IPS DF 19.7 (cell line): ENCODE measurements at places on chromosomes 4 and X.
A peak's percentile ranks its signal among the peaks of the same experiment; 100 is the strongest.

DNA sequence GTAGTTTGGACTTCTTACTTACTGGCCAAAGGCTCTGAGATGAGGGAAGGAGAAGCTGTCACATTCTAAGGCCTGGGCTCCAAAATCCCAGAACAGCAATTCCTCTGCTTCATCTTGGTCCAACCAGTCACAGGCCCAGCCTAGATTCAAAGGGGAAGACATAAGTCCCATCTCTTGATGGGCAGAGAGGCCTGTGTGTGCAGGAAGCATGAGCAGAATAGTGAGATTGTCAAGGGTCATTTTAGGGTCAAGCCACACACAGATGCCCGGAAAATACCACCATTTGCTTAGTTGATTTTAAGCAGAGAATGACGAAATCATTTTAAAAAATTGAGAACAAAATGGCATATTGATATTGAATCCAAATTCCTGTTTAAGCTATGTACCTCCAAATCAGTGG, 580.9 kb upstream of the ZFP42 start:
- DNase-seq = no peak

GRCh38 chrX:150202641-150203247, 160.4 kb upstream of the MAMLD1 start:
- DNase-seq = no peak

DNA sequence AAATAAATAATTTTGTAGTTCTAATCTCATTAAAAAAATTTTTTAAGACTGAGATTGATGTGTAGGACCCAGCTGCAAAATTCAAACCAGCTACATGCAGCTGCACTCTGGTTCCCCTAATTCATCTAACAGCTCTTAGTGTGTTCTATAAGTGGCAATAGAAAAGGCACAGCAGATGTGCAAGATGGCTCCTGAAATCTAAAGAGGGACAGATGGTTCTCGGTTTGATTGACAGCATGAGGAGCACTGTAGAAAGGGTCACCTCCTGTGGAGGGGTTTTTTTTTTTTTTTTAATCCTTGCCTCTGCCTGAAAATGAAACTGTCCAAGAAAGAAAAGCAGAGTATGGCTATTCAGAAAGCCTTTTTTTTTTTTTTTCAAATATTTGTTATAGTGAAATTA, 16.9 kb upstream of the OCIAD1 start:
- DNase-seq = no peak

GRCh38 chr4:1018147-1019020, 7.0 kb downstream of the FGFRL1 start:
- no peak for DNase-seq

DNA sequence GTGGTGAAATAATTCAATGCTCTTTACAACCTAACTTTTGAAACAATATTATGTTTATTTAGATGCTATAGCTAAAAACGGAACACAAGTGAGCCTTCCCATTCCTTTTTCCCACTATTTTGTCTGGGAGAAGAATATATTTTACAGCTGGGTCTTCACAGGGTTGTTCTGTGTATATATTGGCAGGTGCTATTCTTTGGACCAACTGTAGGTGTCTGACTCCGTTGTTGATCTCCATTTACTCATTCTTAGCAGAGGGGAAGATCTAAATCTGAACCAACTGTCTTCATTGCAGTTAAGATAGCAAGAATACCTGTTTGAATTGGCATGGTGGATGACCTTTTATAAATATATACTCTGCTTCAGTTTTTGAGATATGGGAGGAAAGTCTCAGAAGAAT, 257.4 kb downstream of the CFAP299 start:
- DNase-seq = no peak

- DNase-seq = no peak
Measured at GRCh38 chr4:95833711-95834194, 6.1 kb upstream of the PDHA2 start.

DNA sequence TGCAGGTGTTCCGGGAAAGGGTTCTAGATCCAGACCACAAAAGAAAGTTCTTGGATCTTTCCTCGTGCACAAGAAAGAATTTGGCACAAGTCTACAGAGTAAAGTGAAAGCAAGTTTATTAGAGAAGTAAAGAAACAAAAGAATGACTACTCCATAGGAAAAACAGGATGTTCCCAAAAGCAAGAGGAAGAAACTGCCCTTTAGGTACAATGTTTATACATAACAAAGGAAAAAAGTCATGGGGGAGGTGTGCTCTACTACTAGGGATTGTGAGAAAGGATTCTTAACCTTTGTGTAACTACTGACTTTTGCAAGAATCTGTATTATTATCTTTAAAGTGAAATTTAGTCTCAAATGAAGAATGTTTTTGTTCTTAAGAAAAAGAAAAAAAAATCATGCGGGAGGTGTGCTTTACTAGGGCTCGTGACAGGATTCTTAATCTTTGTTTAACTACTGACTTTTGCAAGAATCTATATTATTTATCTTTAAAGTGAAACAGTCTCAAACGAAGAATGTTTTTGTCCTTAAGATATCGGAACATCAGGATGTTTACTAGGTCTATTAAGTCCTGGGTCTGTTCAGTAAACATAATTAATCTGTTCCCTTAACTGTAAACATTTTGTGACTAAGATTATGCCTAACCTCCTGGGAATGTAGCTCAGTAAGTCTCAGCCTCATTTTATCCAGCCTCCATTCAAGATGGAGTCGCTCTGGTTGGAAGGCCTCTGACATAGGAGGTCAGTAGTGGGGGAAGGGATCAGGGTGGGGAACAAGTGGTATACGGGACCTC, 110.4 kb upstream of the BEND4 start:
- DNase-seq = no peak

DNA sequence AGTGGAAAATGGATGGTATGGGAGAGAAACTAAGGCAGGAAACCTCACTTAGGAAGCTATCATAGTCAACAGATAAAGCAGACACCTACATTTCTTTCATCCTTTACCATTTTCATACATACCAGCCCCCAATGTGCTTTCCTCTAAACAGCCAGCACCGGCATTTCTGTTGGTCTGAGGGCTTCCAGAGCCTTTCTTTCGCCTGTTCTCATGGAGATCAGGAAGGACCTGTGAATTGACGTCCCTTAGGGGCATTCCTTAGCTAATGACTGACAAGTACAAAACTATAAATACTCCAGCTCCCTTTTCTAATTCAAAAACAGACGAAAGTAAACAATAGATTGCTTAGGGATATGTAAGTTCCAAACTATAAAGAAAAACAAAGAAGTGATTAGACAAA, 215.5 kb upstream of the CNKSR2 start:
- DNase-seq = no peak

DNA sequence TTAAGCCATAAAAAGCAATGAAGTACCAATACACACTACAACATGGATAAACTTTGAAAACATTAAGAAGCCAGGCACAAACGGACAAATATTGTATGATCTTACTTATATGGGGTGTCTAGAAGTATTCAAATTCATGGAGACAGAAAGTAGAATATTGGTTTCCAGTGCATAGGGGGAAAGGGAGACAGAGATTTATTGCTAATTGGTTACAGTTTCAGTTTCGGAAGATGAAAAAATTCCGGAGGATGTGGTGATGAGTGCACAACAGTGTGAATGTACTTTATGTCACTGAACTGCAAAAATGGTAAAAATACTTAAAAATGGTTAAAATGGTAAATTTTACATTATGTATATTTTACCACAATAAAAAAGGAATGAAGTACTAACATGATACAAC, 5.1 kb upstream of the PRDX4 start:
- no peak for DNase-seq

GRCh38 chr4:165715989-165716388, 157.0 kb upstream of the TLL1 start:
- no peak for DNase-seq

DNA sequence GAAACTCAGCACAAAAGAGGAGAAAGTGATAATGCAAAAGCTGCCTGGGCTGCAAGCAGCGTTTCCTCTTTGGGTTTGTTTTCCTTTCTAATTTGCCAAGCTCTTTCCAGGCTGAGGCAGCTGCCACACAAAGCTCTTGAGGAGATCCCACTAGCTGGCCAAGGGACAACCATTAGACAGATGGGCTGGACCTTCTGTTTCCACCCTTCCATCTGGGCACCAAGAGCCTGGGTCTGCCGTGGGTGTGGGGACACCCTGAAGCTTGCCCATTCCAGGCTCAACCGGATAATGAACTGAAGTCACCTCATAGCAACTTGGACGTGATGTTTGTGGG, 194.6 kb upstream of the C1QTNF7 start:
- no peak for DNase-seq

GRCh38 chr4:8857766-8858700, 13.6 kb downstream of the HMX1 start:
- DNase-seq = no peak

GRCh38 chr4:25826074-25826752, 36.6 kb downstream of the SEL1L3 start:
- no peak for DNase-seq

DNA sequence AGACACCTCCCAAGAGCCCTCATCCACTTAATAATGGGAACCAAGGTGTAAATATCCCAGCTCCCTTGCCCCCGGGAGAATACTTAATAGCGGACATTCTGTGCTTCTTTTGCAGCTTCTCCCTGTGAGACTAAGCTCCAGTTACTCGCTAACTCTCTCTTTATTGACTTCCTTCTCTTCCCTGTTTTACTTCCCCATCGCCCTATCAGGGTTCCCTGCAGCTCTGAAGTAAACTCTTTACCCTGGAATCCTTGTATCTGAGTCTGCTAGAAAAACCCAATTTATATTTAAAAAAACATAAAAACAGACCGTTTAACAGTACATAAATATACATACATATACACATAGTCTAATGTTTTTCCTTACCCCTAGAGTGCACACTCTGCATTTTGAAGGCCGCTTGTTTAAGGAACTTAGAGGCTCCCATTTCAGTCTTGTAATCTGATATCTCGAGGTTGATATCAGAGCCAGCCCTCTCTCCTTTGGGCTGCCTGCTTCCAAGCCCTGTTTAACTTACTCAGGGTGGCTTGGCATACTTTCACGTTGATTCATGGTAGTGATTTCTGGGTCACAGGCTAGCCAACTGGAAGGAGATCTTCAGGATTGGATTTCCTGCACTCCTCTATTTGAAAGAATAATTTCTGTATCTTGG, 177.4 kb upstream of the SCML1 start:
- DNase-seq = no peak

GRCh38 chr4:123785538-123785937, 388.9 kb downstream of the SPRY1 start:
- peak; percentile 70 for DNase-seq

DNA sequence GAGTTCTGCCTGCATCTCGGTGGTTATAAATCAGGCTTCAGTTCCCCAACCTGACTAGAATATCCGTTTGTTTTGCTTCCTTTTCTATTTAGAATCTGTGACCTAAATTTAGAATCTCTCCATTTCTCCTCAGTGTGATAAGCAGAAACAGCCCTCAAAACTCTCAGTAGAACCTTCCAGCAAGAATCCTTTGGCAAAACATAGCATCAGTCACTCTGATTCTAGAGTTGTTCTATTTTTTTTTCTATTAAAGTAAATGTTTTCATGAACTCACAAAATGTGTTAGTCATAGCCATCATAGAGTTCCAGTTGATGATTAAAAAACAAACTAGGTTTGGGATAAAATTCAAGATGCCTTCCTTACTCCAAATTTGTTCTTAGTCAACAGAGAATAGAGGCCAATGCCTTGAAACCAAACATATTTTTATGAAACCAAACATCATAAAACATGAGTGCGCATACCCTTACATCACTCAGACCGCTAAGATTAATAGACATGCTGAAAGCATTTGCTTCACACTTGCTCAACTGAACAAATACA, 13.2 kb upstream of the C1QTNF7 start:
- DNase-seq = no peak

- no peak for DNase-seq
Measured at GRCh38 chr4:5892323-5893003, 423 bp downstream of the CRMP1 start.

- no peak for DNase-seq
Measured at GRCh38 chr4:79272761-79273160, 53.1 kb downstream of the NAA11 start.

- DNase-seq = no peak
Measured at GRCh38 chrX:30488092-30488491, 89.5 kb downstream of the TASL start.

GRCh38 chr4:139314047-139314800, 11.9 kb upstream of the NDUFC1 start:
- DNase-seq = no peak

GRCh38 chr4:22635692-22636091, 57.0 kb upstream of the GBA3 start:
- DNase-seq = no peak

- DNase-seq = no peak
Measured at GRCh38 chrX:154819771-154820341, 14.6 kb upstream of the MPP1 start.

GRCh38 chr4:83704786-83705185, 168.9 kb downstream of the GPAT3 start:
- DNase-seq = no peak

DNA sequence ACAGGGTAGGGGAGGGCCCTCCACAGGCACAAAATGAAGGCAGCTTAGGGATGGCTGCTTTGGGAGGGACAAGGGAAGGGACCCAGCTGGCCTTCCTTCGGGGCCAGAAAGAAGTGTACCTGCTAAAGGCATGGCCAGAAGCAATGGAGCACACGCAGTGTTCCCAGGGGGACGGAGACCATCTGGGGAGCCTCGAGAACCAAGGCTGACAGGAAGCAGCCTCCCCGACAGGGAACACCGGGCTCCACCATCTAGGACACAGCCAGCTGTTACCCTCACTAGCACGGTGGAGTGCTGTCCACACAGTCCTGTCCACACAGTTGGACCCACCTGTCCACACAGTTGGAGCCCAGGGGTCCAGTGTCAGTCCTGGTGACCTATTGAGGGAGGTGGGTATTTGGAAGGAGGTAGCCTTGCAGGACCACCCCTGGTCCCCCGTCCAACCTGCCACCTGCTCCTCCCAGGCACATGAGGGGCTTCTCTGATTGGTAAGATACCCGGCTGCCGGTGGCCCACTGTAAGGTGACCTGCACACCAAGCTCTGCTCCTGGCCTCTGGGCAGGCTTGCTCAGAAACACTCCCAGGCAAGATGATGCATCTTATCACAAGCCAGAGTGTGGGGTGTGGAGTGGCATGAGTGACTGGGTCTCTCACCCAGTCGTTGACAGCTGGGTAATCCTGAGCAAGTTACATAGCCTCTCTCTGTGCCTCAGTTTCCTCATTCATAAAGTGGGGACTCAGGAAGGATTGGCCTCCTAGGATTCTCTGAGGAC, 20.5 kb upstream of the AFAP1 start:
- no peak for DNase-seq

- DNase-seq = no peak
Measured at GRCh38 chrX:124931241-124931640, 388.4 kb upstream of the TEX13C start.

DNA sequence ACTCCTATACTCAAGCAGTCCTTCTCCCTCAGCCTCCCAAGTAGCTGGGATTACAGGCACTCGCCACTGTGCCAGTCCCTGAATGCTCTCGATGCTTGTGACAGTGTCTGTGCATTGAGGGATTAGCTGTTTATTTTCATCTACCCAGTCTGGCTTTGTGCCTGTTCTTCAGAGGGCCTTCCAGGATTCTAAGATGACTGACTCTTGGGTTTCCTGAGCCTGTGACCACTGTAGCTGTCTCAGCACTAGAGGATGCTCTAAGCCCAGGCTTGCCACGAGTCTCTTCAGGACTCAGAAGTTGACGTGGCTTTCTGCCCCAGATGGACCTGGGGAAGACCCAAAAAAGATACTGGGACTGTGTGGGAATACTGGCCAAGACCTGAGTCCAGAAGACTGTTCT, 201.4 kb downstream of the ARHGAP10 start:
- DNase-seq = no peak
